Activated naive CD4-positive, alpha-beta T cell (primary cell): ENCODE measurements at places on chromosomes 6 and 20.

DNA sequence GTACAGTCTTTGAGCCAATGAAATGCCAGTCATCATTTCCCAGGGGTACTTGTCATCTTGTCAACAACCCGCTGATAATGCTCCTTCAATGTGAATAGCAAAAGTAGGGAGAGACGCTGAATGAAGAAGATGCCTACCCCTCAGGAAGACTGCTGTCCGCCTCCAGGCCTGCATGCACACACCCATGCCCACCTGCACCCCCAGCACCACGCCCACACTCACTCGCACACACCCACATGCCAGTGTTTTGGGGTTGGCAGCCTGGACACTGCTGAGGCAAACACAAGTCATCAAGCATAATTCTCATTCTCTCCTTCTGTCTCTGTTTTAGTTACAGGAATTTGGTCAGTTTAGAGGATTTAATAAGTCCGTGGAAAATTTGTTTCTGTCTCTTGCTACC, 63.6 kb downstream of the SYTL3 start:
- no peak for DNase-seq

DNA sequence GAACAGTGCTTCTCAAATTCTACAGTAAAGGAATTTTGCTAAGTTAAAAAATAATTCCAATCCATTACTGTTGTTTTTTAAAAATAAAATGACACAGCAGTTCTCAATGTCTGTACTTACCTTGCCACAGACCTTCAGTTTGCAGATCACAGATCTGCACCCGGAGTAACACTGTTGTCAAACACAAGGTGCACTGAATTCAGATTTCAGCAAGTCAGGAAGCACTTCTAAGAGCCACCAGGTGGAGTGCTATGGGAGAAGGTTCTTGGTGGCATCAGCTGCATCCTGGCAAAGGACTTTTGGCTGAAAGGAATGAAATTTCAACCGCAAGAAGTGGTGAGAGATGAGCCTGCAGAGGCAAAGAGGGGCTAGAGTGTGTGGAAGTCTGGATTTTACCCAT, 17.4 kb downstream of the RSPH4A start:
- DNase-seq, result no peak

GRCh38 chr20:3208786-3209256, 477 bp upstream of the ITPA start:
- DNase-seq, result no peak

DNA sequence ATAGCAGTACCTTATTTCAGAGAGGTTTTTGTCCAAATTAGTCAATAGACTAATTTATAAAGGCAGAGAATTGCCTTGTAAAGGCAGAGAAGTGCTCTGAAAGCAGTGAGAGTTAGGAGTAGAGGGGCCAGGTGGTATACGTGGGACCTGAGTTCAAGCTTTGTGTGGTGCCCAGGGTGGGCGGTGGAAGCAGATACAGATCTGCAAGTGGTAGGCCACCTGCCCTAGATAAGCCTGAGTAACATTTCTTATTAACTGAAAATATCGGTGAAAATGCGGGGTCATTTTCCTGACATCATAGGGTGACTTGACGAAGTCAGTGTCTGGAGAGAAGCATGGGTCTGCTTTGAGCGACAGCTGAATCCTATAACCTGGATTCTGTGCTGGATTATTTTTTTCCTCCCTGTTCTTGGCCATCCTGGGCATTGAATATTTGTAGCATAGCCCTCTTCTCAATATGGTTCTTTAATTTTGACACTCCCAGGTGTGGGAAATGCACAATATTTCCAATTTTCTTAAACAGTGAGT, 62.2 kb upstream of the SUPT3H start:
- no peak for DNase-seq

DNA sequence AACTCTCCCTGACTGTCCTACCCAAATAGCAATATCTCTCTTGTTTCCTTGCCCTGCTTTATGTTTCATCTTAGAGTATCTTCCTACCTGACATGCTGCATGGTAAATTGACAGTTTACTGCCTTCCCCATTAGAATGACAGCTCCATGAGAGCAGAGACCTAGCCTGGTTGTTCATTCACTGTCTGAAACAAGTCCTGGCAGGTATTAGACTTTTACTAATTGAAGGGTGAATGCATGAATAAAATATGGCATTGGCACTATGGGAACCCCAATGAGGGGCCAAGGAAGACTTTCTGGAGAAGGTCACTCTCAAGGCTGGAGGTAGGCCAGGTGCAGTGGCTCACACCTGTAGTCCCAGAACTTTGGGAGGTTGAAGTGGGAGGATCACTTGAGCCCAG, 3.8 kb upstream of the CITED2 start:
- DNase-seq, result no peak

DNA sequence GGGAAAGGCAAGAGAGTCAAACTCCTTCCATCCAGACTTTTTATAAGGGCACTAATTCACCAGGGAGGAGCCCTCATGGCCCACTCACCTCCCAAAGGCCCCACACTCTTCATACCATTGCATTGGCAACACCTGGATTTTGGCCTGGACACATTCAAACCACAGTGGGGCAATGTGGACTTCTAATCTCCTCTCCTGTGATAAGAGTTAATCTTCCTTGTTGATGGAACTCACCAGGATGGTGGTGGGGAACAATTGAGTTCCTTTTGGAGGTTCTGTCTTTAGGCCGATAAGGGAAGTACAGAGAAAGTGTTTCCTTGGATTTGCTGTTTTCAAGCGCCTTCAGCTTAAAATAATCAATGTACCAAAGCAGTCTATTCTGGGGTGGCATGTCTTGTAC, 268.7 kb downstream of the CD83 start:
- DNase-seq, result no peak

DNA sequence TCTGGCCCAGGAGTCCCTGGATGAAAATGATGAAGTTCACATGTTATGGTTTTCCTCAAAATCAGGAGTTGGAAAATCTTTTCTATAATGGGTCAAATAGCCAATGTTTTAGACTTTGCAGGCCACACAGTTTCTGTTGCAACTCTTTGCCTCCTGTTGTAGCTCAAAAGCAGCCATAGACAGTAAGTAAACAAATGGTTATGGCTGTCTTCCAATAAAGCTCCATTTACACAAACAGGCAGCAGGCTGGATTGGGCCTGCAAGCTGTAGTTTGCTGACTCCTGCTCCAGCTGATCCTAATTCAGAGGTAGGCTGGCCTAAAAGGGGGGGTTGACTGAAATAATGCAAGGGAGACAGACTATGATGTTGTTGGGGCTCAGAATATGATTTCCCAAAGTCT, 33.0 kb downstream of the METTL24 start:
- DNase-seq, result no peak

GRCh38 chr6:122184401-122184827, 215.0 kb upstream of the HSF2 start:
- no peak for DNase-seq

- DNase-seq, result no peak
These were observed 49.8 kb downstream of the MYB start for GRCh38 chr6:135230711-135231468.

- no peak for DNase-seq
These were observed 322.3 kb upstream of the SULF2 start for GRCh38 chr20:48107560-48107959.

GRCh38 chr6:42393339-42393738, 58.4 kb downstream of the TRERF1 start:
- DNase-seq, result no peak

- no peak for DNase-seq
These were observed 5.8 kb downstream of the DDR1 start for GRCh38 chr6:30889921-30890645.

DNA sequence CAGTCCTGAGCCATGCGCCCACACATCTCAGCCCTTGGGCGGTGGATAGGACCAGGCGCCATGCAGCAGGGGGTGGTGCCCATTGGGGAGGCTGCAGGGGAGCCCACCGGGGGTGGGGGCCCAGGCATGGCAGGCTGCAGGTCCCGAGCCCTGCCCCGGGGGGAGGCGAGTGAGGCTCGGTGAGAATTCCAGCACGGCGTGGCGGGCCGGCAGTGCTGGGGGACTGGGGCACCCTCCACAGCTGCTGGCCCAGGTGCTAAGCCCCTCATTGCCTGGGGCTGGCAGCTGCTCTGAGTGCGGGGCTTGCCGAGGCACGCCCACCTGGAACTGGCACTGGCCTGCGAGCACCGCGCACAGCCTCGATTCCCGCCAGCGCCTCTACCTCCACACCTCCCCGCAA, 21.6 kb upstream of the PRL start:
- no peak for DNase-seq

DNA sequence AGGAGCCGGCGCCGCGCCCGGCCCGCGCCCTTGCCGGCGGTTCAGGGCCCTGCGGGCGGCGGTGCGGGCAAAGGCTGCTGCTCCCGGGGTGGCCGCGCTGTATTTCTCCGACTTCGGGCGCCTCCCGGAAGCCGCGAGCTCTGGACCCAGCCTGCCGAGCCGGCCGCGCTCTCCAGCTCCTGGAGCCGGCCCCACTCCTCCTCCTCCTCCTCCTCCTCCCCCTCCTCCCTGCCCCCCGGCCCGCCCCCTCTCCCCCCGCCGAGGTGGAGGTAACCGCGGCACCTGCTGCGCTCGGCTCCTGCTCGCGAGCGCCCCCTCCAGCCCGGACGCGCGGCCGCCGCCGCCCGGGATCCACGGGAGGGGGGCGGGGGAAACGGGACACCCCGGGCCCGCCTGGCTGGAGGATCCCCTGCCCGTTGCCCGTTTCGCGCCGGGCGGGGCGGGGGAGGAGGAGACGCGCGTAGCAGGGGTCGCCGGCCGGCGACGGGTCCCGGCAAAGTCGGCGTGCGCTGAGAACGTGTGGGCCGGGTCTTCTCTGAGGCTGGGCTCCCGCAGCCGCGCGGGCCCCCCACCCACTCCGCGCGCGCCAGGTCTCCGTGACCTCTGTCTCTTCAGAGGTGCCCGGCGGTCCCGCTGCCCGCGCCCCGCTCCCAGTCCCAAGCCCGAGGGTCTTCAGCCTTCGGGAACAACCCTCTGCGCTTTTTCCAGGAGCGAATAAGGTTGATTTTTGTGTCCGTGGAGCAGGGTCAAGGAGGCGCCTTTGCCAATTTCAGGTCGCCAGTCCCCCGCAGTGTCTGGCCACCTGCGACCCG, at the start of gene SLC22A23:
SLC22A23 (minus strand) TSS at position 153 of the 812 bp plus-strand sequence. CDS start 491 bp downstream, outside the sequence.
- DNase-seq, result peak; percentile 49

GRCh38 chr6:85754894-85755293, 112.2 kb upstream of the SYNCRIP start:
- no peak for DNase-seq

DNA sequence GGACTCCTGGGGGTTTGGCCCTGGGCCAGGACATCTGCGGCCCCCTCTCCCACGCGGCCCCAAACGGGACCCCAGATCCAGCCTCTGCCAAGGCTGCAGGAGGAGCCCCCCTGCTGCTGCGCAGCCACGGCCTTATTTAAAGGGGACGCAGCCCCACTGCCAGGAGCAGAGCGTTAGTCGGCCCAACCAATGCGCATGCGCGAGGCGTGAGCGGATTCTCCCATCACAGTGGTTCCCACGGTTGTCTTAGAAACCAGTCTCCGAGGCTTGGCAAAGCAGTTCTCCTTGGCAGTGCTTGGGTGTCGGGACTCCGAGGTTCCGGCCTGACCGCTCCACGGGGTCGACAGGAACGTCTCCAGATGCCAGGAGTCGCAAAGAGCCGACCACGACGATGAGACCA, 288.3 kb upstream of the ZNF337 start:
- DNase-seq, result peak; percentile 35

DNA sequence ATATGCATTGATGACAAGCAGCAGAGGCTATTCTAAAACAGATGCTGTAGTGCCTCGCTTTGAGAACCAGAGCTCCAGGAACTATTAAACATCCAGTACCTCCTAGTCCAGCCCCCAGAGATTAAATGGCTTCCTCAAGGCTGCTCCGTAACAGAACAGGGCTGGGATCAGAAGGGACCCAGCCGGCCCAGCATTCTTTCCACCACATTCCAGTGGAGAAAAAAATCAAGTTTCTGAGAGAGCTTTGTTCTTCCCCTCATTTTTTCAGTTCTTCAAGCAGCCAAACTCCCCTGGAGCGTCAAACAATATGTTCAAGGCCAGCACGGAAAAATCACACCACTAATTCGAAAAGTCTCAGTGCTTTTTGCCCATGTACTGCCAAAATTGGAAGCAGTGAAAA, 5.8 kb upstream of the STMND1 start:
- no peak for DNase-seq

- no peak for DNase-seq
These were observed 10.1 kb downstream of the PXMP4 start for GRCh38 chr20:33709905-33710541.

DNA sequence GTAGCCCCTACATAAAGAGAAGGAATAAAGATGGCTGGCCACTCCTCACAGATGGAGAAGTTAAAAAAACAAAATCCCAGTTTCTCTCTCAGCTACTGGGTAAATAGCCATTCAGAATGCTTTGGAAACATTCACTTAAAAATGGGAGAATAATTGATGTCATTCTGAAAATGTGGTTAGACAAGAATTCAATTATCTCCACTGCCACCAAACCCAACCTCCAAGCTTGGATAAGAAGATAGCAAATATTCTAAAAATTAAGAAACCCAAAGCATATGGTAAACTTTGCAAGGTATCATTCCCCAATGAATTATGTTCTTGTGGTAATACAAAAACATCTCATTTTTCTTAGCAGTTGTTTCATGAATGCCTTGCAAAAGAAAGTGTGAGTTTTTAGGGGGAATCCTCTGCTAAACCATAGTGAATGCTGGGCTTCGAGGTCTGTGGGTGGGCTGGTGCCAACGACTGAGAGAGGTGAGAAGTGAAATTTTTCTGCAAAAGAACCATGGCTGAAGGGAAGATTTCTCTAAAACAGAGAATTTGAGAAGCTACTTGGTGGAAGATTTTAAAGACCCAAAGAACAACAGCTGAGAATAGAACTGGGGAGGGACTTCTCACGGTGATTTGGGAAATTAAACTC, 497.9 kb upstream of the JARID2 start:
- DNase-seq, result no peak

DNA sequence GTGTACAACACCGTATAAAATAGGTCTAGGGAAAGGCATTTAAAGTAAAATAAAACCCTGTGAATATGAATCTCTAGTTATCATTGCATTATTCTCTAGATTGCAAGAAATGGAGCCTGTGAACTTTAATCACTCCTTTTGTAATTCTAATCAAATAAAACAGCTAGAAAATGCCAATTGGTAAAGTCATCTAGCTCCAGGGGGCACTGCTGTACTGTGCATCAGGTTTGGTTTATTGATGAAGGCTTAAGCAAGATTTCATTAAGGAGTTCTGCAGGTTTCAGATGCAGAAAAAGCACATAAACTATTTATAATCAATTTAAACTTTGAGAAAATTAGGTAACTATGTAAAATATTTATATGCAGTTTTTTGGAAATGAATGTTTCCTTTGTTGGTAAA, 645.0 kb downstream of the PHF3 start:
- no peak for DNase-seq

- DNase-seq, result no peak
These were observed 5.0 kb downstream of the DST start for GRCh38 chr6:56637640-56638039.

DNA sequence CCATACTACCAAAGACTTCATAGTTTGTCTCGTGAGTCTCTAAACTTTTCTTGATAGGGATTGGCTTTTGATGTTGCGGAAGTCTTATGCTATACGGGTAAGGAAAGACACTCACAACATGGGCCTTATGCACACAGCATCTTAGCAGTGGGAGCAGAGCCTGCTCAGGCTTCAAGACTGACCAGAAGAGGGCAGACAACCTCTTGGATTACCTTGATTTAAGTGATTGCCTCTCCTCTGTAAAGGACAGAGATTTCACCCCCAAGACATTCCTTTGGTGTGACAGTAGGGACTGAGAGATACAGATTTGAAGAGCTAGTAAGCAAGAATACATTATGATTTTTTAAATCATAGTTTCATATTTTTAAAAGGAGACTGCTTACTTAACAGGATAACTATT, 71.0 kb upstream of the SAMD3 start:
- no peak for DNase-seq
